ENCODE measurements at places on chromosomes 3 and 15.

DNA sequence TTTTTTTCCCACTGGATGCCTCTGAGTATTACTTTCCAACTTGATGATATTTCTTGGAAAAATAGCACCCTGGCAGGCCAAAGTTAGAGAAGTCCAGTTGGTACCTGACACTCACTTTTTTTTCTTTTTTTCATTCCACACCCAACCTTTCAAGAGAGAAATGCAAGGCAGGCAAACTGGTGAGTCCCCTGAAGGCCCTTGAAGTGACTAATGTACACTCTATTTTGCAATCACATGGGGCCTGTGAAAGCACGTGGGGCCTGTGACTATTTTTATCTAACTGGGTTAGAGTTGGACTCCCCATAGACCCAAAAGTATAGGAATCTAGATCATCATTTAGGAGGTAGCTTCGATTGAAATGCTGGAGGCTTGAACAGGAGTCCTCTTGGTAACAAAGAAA is 316.7 kb downstream of the CHL1 start:
- no peak for DNase-seq

- DNase-seq = no peak
These were observed 523.2 kb upstream of the ZNF717 start for GRCh38 chr3:76308541-76308940.

DNA sequence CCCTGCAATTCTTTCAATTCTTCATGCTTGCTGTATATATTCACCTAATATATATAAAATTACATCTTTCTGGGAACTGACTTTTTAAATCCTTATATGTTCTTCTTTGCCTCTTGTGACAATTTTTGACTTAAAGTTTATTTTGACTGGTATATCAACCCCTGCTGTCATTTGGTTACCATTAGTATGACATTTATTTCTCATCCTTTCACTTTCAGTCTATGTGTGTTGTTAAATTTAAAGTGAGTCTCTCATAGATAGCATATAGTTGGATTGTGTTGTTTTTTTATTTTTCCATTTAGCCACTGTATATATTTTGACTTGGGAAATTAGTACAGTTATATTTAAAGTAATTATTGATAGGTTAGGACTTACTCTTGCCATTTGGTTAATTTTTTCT is 194.9 kb downstream of the DPH6 start:
- no peak for DNase-seq

DNA sequence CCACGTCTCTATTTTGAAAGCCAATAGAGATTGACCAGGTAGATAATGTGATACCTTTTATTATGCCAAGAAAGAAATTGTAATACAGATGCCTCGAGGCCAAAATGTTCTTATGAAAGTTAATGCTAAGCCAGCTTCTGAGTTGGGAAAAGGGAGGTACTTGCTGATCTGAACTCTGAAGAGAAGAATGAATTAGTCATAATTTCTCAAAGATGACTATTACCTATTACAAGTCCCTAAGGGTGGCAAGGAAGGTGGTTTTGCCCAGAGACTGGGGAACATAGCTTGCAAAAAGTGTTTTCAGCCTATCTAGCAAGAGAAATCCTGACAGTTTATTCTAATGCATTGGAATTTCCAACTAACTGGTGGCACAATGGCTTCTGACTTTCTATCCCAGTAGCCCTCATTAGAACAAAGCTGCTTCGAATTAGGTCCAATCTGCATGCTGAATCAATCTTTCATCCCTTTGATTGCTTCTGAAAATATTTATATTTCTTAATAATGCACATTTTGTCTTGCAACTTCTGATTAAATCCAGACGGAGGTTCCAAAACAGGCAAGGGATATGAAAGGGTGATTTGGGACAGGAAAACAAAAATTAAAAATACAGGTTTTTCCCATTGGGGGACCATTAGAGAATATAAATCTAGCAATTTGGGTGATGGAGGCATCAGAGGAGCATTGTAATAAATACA is 17.7 kb upstream of the NR2F2 start:
- no peak for DNase-seq

DNA sequence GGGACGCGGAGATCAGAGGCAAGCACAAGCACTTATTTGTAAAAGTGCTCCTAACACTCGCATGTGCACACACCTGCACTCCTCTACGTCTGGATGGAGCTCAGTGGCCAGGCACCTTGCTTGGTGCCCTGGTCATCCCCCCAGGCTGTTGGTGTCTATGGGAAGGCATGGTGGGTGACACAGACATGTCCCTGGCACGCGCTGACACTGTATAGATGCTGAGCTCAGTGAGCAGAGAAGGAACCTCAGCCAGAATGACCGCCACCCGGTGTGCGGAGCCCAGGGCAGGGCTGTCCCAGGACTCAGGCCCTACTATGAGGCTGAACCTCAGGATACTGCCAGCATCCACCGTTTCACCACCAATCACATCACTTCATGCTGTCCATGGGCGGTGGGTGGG is 64.5 kb downstream of the NIPA2 start:
- no peak for DNase-seq

DNA sequence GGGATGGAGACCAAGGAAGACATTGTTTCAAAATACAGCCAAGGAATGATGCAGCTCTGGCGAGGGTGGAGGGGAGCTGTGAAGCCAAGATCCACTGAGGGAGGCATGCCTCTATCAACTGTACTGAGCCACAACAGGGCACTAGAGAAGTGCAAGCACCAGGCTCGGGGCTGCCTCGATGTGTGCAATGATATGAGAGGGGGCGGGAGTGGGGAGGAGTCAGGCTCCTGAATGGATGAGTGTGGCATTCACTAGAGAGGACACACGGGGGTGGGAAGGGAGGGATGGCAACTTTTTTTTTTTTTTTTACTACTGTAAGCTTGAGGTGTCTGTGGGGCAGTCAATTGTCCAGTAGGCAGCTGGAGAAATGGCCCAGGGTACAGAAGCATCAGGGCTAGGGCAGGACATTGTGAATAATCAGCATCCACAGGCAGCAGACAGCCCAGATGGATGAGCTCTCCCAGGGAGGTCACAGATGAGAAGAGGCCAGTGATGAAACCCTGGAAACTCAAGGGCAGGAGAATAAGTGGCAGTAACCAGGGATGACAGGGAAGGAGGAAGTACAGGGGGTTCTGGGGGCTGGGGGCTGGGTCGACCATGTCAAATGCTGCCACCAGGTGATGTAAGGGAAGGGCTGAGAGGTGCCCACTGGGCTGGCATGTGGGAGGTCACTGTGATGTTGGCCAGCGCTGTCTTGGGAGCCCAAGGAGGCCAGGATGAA is 5.9 kb downstream of the STOML1 start:
- no peak for DNase-seq

GRCh38 chr3:27805282-27805681 is 83.2 kb upstream of the EOMES start:
- no peak for DNase-seq

DNA sequence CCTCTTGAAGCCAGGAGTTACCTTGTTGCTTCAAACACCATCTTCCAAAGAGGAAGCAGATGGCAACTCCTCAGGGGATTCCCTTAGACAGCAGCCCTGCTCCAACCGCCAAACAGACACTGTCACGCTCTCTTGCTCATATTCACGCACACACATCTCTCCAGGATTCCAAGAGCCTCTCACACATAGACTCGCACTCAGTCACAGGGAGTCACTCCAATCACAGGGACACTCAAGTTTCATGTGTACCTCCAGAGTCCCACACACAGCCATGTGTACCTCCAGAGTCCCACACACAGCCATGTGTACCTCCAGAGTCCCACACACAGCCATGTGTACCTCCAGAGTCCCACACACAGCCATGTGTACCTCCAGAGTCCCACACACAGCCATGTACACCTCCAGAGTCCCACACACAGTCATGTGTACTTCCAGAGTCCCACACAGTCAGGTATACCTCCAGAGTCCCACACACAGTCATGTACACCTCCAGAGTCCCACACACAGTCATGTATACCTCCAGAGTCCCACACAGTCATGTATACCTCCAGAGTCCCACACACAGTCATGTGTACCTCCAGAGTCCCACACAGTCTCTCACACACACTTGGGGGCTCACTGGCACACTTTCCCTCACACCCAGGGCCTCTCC is 6.1 kb downstream of the VWA5B2 start:
- DNase-seq = no peak
